ENCODE measurements at places on chromosomes 5 and 9.
A peak's percentile ranks its signal among the peaks of the same experiment; 100 is the strongest.

DNA sequence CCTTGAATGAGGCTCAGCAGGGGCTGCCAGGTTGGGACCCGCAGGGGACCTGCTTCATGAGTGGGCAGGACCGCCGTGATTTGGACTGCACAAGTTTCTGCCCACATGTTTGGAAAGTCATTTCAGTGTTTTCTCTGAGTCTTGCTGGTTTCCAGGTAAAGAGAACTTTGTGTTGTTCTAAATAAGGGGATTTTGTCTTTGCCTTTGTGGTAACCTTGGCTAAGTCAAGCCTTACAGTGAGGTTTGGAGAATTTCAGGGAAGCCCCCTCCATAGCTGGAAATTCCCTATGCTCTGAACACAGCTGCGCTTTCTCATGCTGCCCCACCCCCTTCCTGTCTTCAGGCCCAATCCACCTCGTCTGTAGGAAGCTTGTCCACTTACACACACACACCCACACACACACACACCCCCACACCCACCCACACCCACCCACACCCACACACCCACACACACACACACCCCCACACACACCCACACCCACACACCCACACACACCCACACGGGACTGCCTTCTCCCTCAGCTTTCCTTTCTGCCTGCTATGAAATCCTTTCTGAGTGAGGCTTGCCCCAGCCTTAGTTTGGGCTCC lies 270.1 kb downstream of the HSPA4 start:
- no peak for DNase-seq

DNA sequence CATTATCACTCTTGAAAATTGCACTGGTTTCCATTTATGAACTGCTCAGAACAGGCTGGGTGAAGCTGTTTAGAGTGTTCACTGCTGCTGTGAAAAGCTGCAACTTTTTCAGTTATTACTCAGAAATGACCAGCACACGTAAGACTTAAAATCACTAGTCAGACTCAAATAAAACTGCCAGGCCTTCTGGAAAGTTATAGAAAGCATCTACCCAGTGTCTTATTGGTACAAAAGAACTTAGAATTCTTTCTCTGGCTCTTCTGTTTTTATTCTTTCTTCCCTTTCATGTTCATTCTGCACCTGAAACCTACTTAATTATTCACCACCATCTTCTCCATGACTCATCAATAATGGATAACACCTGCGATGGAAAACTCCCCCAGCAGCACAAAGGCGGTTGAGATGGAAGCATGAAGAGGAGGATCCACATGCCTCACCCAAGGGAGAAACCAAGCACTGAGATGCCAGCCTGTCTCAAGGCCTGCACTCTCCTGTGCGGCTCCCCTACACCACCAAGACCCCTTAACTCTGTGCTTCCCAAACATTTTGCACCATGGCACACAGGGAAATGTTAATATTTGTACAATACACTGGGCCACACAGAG lies 171.9 kb downstream of the ENTREP1 start:
- DNase-seq, result no peak

DNA sequence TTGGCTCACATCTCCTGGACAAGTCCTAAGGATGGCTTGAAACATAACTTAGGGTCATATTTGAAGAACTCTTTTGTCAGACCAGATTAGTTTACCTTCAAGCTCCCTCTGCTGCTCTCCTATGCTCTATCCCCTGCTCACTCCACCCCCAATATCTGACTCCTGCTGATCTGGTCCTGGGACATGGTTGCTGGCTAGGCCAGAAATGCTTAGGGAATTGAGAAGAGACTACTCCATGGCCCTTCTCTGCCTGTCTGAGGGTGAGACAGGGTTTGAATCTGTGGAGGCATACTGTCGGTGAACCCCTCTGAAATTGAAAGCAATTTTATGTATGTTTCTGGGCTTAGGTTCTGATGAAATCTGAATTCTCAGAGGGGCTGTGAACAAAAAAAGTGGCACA lies 3.3 kb downstream of the OTULIN start:
- DNase-seq, result no peak

GRCh38 chr9:93090091-93090655 lies 5.8 kb upstream of the CARD19 start:
- no peak for DNase-seq

DNA sequence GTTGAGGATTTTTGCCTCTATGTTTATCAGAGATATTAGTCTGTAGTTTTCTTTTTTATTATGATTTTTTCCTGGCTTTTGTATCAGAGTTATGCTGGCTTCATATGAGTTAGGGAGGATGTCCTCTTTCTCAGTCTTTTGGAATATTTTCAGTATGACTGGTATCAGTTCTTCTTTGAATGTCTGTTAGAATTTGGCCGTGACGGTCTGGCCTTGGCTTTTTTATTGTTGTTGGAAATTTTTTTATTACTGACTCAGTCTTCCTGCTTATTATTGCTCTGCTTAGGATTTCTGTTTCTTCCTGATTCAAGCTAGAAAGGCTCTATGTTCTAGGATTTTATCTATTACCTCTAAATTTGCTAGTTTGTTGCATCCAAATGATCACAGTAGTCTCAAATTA lies 421.9 kb downstream of the CDH10 start:
- DNase-seq, result no peak

DNA sequence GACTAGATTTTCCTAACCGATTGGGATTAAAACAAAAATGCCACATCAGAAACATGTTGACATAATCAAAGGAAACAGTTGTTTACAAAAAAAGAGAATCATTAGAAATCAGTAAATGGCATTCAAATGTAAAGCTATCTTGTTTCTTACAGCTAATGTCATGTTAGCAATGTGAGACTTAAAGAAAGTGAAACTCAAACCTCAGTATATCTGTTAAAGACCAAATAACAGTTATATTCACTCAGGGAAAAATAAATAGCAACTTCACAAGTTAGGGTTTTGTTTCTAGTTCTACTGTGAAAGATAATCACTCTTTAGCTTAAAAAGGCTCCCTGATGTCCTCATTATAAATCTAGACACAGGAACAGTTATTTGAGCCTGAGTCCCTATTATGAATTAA lies 189.3 kb upstream of the EFNA5 start:
- no peak for DNase-seq

- DNase-seq, result no peak
Measured at GRCh38 chr5:95217351-95217750, 67.5 kb downstream of the MCTP1 start.

DNA sequence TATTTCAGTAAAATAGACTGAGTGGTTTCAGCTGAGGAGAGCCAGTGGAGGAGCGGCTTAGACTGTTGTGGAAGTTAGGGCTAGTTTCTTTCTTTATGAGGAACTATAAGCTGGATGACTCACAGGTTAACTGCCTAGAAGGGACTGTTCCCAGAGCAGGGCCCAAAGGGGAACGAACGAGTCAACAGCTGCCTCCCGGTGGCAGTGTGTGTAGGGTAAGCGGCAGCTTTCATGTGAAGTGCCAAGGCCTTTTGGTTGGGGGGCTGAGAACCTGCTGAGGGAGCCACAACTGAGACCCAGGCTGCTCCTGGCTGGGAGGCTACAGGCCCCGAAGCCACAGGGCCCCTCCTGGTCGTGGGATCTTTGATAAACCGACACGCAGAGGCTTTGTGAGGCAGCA lies 7.0 kb downstream of the SQSTM1 start:
- peak; percentile 50 for DNase-seq

GRCh38 chr9:132423503-132423902 lies 13.5 kb downstream of the CFAP77 start:
- no peak for DNase-seq

- no peak for DNase-seq
Measured at GRCh38 chr9:3398232-3398648, 127.6 kb downstream of the RFX3 start.

DNA sequence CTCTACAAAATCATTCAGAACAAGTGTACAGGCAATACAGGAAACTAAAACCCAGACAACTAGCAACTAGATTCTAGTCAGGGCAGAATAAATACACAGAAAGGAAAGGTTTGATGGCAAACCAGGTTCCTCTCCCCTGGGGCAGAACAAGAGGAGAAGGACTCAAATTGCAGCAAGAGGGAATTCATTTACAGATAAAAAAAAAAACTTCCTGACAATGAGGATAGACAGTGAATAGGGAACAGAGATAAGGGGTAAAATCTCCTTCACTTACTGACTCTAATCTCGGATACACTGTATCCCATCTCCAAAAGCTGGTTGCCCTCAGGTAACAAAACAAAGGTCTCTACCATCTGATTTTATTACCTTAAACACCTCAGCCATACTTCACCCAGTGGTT lies 244.0 kb downstream of the SEC61B start:
- no peak for DNase-seq

- no peak for DNase-seq
Measured at GRCh38 chr9:106936680-106937079, 73.7 kb downstream of the ZNF462 start.

- DNase-seq, result no peak
Measured at GRCh38 chr9:113609562-113610318, 146.2 kb downstream of the RGS3 start.

GRCh38 chr5:178332210-178332641 lies 99.6 kb upstream of the PHYKPL start:
- no peak for DNase-seq
